ENCODE measurements at places on chromosomes 3 and 15.

DNA sequence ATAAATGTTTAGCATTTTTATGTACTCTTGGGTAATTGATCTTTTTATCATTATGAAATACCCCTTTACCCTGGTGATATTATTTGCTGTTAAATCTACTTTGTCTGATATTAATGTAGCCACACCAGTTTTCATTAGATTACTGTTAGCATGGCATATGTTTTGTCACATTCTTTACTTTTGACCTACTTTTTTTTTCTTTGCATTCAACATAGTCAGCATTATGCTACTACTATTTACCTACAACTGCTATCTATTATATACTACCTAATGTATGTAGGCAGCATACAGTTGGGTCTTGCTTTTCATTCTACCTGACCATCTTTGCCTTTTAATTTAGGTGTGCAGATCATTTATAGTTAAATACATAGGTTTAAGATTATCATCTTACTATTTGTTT is 1429.6 kb upstream of the ALCAM start:
- H3K36me3 ChIP-seq = no peaks in the 10 kb centered on the region
- no peaks in the 10 kb centered on the region for H3K4me1 ChIP-seq
- H3K27me3 ChIP-seq = no peaks in the 10 kb centered on the region
- no peak overlapping the region for H3K27ac ChIP-seq
- DNase-seq = no peak
- H3K4me3 ChIP-seq = no peak overlapping the region

DNA sequence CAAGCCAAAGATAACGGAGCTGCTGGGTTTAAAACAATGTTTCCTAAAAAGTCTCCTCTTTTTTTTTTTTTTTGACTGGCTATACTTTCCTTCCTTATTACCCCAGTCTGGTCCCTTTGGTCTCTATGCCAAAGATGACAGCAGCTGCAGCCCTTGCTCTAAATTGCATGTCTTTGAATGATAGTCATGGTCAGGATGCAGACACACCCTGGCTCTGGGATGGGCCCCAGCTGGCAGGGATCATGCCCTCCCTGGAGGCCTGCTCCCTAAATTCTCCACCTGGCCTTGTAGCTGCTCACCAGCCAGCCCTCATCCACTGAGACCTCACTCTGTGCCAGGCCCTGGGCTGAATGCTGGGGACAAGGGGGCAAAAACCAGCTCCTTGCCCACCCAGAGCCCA is 95.8 kb downstream of the MESD start:
- no peak for DNase-seq
- no peaks in the 10 kb centered on the region for H3K36me3 ChIP-seq
- no peak overlapping the region for H3K27ac ChIP-seq
- no peaks in the 10 kb centered on the region for H3K27me3 ChIP-seq
- no peak overlapping the region for H3K4me3 ChIP-seq

- H3K4me3 ChIP-seq = no peak overlapping the region
- no peak overlapping the region for H3K27ac ChIP-seq
- H3K4me1 ChIP-seq = no peaks in the 10 kb centered on the region
- H3K27me3 ChIP-seq = no peaks in the 10 kb centered on the region
Observed at GRCh38 chr3:61912158-61912557, 350.8 kb downstream of the PTPRG start.

DNA sequence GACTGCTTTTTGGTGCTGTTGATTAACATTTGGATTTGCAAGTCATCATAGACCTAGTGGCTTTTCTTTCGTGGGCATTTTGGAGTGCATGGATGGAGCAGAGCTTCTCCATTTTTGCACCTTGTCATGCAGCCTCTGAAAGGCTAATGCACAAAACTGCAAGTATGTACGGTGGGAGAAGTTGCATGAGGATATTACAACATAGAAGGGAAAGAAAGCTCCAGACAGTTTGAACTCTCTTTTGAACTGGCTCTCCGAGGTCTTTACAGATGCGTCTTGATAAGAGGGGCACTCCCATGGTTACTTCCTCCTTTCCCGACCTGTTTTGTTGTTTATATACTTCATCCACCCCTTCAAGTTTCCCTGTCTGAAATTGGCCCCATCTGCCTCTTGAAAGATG is 147.1 kb upstream of the GBE1 start:
- no peak overlapping the region for H3K27ac ChIP-seq
- H3K36me3 ChIP-seq = no peaks in the 10 kb centered on the region
- no peak overlapping the region for H3K4me3 ChIP-seq

DNA sequence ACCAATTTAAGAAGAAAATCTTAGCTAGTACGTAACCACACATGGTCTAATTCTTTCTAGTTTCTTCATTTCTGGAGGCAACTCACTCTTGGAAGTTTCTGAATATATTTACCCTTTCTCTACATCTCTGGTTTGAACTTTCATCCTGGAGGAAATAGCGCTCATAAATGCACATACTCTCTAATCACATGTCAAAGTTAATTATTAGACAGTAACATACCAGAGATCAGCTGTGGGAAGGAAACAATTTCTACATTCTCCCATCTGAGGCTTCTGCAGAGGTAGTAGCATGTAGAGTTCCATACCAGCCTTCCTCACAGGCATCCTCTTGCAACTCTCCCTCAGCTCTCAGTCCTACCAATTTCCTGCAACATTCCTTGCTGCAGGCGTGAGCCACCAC is 132.5 kb downstream of the RBPMS2 start:
- no peaks in the 10 kb centered on the region for H3K27me3 ChIP-seq
- peak; percentile 12 for DNase-seq
- peaks cover 29% of the 10 kb centered on the region for H3K4me1 ChIP-seq
- peak overlapping the region; percentile 26 for H3K4me3 ChIP-seq
- H3K36me3 ChIP-seq = peaks cover 14% of the 10 kb centered on the region

GRCh38 chr3:125150525-125151441 is 61.8 kb downstream of the SLC12A8 start:
- H3K27me3 ChIP-seq = no peaks in the 10 kb centered on the region
- H3K4me3 ChIP-seq = no peak overlapping the region
- H3K36me3 ChIP-seq = no peaks in the 10 kb centered on the region
- no peak overlapping the region for H3K27ac ChIP-seq
- peak; percentile 73 for DNase-seq
- no peaks in the 10 kb centered on the region for H3K4me1 ChIP-seq

- no peaks in the 10 kb centered on the region for H3K36me3 ChIP-seq
- H3K27me3 ChIP-seq = no peaks in the 10 kb centered on the region
- peaks cover 8% of the 10 kb centered on the region for H3K4me1 ChIP-seq
- DNase-seq = peak; percentile 36
- no peak overlapping the region for H3K4me3 ChIP-seq
Observed at GRCh38 chr3:79598594-79598993, 169.2 kb downstream of the ROBO1 start.

DNA sequence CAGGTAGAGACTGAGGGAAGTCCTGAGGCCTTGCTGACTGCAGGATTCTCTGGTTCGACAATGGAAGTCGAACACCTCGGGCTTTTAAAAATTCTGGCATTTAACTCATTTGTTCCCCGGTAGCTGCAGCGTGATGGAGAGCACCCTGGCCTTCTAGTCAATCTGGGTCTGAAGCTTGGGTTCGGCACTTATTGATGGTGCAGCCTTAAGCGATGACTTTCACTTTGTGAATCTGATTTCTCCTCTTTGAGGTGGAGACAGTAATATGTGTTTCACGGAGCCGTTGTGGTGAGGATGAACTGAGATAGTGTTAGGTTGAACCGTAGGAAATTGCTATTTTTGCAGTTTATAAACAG is 621 bp upstream of the PARP6 start:
- H3K4me1 ChIP-seq = peaks cover 31% of the 10 kb centered on the region
- H3K36me3 ChIP-seq = peaks cover 39% of the 10 kb centered on the region
- no peak for DNase-seq
- H3K27ac ChIP-seq = peak overlapping the region; percentile 65

GRCh38 chr3:76582632-76583378 is 457.1 kb upstream of the ROBO2 start:
- no peak overlapping the region for H3K4me3 ChIP-seq
- H3K4me1 ChIP-seq = no peaks in the 10 kb centered on the region
- DNase-seq = no peak
- no peaks in the 10 kb centered on the region for H3K36me3 ChIP-seq

- no peak for DNase-seq
- H3K27ac ChIP-seq = no peak overlapping the region
- no peaks in the 10 kb centered on the region for H3K4me1 ChIP-seq
Observed at GRCh38 chr3:13301286-13301987, 118.7 kb downstream of the NUP210 start.

DNA sequence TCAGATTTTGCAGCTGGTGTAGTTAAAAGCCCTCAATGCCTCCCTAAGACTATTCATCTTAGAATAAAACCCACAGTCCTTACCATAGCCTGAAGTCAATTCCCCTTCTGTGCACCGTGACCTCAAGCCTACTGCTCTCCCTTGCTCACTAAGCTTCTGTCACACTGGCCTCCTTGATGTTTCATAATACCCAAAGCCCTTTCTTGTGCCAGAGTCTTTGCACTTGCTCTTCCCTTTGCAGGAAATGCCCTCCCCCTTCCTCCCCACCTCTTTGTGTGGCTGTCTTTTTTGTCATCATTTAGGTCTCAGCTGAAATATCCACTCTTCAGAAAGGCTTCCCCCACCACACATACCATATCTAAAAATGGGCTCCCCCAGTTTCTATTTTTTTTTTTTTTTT is 4.2 kb upstream of the PLEKHO2 start:
- peaks cover 23% of the 10 kb centered on the region for H3K36me3 ChIP-seq
- peaks cover 23% of the 10 kb centered on the region for H3K4me1 ChIP-seq
- H3K27me3 ChIP-seq = peaks cover 32% of the 10 kb centered on the region
- no peak for DNase-seq
- no peak overlapping the region for H3K27ac ChIP-seq

DNA sequence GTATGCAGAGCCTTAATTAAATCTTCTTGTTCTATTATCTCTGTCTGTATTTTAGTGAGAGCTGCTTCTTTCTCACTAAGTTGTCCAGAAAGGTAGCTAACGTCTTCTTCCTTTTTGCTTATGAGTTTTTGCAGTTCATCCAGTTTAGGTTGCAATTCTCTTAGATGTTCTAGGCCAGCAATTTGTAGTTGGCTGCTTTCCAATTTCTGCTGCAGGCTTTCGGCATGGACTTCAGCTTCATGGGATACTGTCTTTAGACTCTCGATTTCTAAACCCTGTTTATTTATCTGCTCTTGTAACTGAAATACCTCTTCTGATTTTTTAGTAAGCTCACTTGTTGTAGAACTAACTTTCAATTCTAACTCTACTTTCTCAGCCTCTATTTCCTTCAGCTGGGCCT is 35.5 kb upstream of the HCLS1 start:
- H3K27ac ChIP-seq = no peak overlapping the region
- H3K27me3 ChIP-seq = no peaks in the 10 kb centered on the region
- no peak overlapping the region for H3K4me3 ChIP-seq
- H3K4me1 ChIP-seq = no peaks in the 10 kb centered on the region
- no peak for DNase-seq

- no peak overlapping the region for H3K27ac ChIP-seq
- DNase-seq = no peak
- H3K36me3 ChIP-seq = no peaks in the 10 kb centered on the region
- H3K27me3 ChIP-seq = peaks cover 4% of the 10 kb centered on the region
- no peak overlapping the region for H3K4me3 ChIP-seq
Observed at GRCh38 chr3:192675958-192676649, 51.2 kb downstream of the FGF12 start.

- no peak overlapping the region for H3K27ac ChIP-seq
- no peaks in the 10 kb centered on the region for H3K4me1 ChIP-seq
- H3K36me3 ChIP-seq = no peaks in the 10 kb centered on the region
- DNase-seq = no peak
- peaks cover 83% of the 10 kb centered on the region for H3K27me3 ChIP-seq
Observed at GRCh38 chr3:13186435-13186815, 113.2 kb upstream of the IQSEC1 start.

DNA sequence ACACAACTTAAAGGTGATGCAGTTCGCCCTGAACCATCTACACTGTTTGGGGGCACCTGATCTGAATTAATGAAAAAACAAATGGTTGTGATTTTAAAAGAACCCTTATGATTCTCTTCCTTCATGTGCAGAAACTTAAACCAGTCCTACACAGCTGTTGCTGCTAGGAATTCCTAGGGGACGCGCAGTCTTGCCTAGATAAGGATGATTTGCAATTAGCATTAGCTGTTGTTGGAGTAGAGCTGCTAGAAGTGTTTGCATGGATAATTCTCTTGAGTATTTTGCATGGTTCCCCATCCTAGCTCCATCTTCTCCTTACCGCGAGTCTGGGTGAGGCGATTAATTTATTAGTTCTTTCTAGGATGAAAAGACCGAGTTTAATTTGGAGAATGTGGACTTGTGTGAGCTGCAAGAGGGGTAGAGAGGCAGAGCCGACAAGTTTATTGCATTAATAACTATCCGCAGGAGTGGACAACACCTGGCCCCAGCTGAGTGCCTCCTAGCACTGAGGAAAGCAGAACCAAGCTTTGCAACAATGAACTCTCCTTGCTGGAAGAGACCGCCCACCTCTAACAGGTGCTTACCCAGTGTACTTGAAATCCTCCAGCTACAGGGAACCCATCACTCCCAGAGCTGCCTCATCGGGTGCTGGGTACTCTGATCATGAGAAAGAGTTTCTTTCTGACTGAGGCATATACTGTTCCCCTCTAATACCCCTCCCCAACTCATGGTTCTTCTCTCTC is 75.0 kb upstream of the WNT7A start:
- H3K4me1 ChIP-seq = no peaks in the 10 kb centered on the region
- H3K36me3 ChIP-seq = no peaks in the 10 kb centered on the region
- no peaks in the 10 kb centered on the region for H3K27me3 ChIP-seq
- no peak for DNase-seq

DNA sequence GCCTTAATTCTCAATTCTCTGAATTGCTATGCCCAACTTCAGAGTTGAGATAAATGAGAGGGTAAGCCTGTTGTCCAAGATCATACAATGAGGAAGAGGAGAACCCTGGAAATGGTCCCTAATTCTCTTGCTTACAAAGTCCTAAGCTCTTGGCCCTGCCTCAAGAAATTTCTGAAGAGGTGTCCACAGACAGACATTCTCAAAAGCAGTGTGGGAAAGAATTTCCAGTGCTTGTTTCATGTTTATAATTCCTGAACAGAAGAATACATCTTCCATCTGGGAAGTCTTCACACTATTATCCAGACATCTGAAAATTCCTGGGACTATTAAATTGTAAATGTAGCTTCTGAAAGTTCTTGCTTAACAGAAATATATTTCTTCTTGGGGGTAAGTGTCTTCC is 166.8 kb upstream of the LRTM1 start:
- H3K4me3 ChIP-seq = no peak overlapping the region
- H3K36me3 ChIP-seq = no peaks in the 10 kb centered on the region
- DNase-seq = no peak
- H3K27ac ChIP-seq = no peak overlapping the region
- H3K4me1 ChIP-seq = no peaks in the 10 kb centered on the region

DNA sequence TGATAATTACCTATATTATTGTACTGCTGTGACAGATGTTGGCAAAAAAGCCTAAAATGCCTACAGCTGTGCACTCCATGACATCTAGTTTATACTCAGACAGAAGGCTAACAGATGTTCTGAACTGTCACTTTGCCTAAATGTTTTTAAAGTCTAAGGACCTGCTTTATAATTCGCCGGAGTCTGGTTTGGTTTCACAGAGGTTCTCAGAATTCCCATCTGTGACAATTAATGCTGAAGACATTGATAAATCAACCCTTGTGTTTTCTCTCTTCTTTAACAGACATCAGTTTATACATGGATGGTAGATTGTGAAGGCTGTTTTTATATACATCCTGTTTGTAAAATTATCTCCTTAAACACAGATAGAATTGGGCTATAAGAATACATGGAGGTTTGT is 19.8 kb upstream of the SOX2 start:
- no peak overlapping the region for H3K4me3 ChIP-seq
- peaks cover 12% of the 10 kb centered on the region for H3K27me3 ChIP-seq
- H3K36me3 ChIP-seq = peaks cover 20% of the 10 kb centered on the region
- H3K27ac ChIP-seq = no peak overlapping the region
- peaks cover 14% of the 10 kb centered on the region for H3K4me1 ChIP-seq
- no peak for DNase-seq
